ENCODE measurements at places on chromosomes 11 and 22. TPM values are rescaled to one million over a fixed set of nuclear protein-coding genes. Genes with fewer than 3 reads are reported as not detected.

GRCh38 chr22:23408321-23408720 is 171.8 kb downstream of the IGLL1 start:
- DNase-seq, result no peak

GRCh38 chr11:107619926-107620325 is 29.0 kb downstream of the ELMOD1 start:
- DNase-seq, result no peak

GRCh38 chr11:76626921-76627401 is 43.6 kb downstream of the LRRC32 start:
- no peak for DNase-seq

- no peak for DNase-seq
Observed at GRCh38 chr11:37849706-37850105, 1251.7 kb upstream of the RAG2 start.

DNA sequence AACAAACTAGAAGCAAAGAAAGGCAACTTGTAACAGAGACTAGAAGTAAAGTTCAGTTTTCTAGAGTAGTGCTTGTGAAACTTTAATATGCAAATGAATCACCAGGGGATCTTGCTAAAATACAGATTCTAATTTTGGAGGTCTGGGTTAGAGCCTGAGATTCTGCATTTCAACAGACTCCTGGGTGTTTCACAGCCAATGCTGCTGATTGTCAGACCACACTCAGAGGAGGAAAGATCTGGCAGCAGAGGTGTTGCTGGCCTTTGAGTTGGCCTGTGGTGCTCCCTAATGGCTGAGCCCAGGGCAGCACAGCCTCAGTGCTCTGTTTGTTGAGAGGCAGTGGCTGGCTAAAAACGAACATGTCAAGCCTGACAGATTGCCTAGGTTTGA is 5.4 kb downstream of the CRY2 start:
- no peak for DNase-seq

- DNase-seq, result peak; percentile 86
Observed at GRCh38 chr22:18091916-18092526, 14.2 kb downstream of the PEX26 start.

DNA sequence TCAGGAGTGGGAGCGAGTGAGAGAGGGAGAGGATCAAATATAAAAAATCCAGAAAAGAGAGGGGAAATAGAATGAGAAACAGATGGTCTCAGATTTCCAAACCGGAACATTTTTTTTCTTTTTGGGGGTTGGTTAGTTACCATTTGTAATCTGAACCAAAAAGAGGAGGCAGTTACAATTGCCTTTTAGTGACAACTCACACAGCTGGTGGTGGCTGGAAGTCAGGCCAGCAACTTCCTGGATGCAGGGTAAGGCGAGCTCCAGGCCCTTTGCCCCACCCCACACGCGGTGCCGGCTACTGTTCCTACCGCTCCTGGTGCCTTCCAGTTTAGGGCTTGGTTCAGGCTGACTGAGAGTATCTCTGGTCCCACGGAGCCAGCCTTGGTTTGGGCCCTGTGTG is 21.0 kb upstream of the UBASH3B start:
- DNase-seq, result peak; percentile 13

- no peak for DNase-seq
Observed at GRCh38 chr11:33706546-33706945, 5.9 kb upstream of the C11orf91 start.

GRCh38 chr11:44241851-44242250 is 68.1 kb downstream of the ALX4 start:
- no peak for DNase-seq

GRCh38 chr11:123065621-123066020 is 3.7 kb upstream of the HSPA8 start:
- DNase-seq, result no peak

- DNase-seq, result peak; percentile 53
Observed at GRCh38 chr11:66951927-66952337, 6.3 kb downstream of the PC start.

DNA sequence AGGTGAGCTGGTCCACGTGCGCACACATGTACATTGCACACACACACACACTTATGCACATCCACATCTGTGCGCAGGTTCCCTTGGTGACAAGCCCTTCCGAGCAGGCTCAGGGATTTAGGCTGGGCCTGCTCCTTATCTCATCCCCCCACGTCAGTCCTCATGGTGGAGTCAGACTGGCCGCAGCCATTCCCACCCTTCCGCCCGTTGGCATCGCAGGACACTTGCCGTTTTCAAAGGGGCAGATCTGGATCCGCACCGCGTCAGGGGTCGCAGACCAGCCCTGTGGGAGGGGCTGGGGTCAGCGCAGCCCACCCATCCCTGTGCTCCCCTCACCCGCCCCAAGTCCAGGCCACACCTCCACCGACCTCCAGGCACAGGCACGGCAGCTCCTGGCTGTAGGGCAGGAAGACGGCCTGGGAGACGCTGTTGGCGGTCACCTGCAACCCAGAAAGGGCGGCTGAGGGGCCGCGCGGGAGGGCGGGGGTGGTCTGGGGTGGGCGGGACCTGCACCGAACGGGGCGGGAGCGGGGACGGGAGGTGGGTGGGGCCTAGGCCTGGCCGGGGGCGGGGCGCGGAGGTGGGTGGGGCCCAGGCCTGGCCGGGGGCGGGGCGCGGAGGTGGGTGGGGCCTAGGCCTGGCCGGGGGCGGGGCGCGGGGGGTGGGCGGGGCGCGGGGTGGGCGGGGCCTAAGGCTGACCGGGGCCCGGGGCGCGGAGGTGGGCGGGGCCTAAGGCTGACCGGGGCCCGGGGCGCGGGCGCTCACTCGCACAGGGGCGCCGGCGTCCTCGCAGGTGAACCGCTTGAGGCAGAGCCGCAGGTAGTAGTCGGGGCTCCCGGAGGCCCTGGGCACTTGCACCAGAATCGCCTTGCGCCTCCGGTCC is 13.3 kb downstream of the IL17REL start:
- DNase-seq, result peak; percentile 37

- peak; percentile 50 for DNase-seq
Observed at GRCh38 chr11:116693593-116694348, 79.0 kb downstream of the BUD13 start.

- no peak for DNase-seq
Observed at GRCh38 chr11:131916638-131917037, 546.2 kb downstream of the NTM start.

GRCh38 chr11:67439321-67440228 is 2.1 kb upstream of the PTPRCAP start:
- peak; percentile 62 for DNase-seq

- DNase-seq, result no peak
Observed at GRCh38 chr22:44496844-44497217, 1.2 kb downstream of the RTL6 start.

- peak; percentile 43 for DNase-seq
Observed at GRCh38 chr22:17869285-17870096, 95.2 kb upstream of the BID start.

GRCh38 chr11:60785806-60786361 is 751 bp downstream of the MS4A10 start:
- DNase-seq, result no peak

DNA sequence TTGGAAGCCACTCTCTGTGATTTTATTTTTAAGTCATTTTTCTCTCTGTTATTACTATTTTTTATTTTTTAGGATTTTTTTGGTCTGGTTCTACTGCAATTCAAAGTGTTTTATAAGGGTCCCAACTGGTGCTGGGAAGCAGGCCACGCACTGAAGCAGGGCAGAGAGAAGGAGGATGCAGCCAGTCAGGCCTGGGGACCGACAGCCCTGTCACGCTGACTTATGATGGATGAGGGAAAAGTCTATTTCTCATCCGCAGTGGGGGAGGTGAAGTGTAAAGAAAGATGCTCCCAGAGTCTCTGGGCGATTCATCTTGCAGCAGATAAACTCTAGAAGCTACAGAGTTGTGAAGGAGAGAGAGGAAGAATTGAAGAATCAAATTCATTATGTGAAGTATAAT is 191.6 kb downstream of the NTM start:
- DNase-seq, result no peak

- no peak for DNase-seq
Observed at GRCh38 chr22:49786976-49787706, 40.5 kb downstream of the BRD1 start.

- no peak for DNase-seq
Observed at GRCh38 chr11:12842933-12843636, 166.0 kb upstream of the RASSF10 start.

DNA sequence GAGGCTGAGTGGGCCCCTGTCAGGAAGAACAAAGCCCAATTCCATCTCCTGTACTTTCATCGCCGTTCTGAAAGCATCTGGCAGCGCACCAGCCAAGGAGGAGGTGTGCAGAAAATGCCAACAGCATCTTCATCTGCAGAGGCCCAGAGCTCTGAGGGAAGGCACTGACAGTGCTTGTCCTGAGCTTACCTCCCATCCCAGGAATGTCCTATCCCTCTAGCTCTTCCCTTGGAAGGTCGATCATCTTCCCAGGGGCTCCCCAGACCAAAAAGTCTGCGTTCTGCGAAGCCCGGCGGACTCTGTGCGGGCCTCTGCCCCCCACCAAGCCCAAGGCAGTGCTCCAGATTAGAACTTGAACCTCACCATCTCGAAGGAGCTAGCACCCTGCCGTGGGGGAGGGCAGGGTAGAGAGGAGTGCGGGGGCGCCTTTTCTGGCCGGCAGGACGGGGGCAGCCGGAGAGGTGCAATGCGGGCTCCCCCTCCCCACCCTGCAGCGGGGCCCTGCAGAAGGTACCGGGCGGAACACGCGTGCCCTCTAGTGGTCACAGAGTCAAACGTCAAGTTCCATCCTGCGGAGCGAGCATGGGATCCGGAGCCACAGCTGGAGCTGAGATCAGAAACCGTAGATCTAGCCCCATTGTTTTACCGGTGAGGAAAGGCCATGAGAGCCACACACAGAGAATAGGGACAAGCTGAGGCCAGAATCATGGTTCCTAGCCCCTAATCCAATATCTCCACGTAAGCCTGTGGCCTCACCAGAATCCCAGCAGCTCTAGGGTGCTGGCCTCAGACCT is 5.0 kb downstream of the SCN2B start:
- peak; percentile 72 for DNase-seq

GRCh38 chr11:5239046-5239445 is 4.8 kb upstream of the HBD start:
- DNase-seq, result no peak

DNA sequence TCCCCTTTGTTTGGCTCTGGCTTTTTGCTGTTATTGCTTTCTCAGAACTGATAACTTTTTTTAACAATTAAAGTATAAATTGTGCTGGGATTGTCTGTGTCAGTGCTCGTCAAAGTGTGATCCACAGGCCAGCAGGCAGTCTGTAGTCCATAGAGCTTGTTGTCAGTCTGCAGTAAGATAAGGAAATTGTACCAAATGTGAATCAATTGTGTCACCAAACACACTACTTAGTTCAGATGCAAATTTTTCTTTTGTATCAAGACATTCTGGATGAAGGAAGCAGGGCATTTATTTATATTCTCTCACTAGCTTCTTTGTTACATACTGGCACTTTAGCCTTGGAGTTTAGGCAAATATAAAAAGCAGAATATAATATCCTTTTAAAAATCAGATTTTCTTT is 121.0 kb downstream of the WNT11 start:
- no peak for DNase-seq

Gene OR8G1
- under 0.01 TPM for total RNA-seq

Gene TCN1
- total RNA-seq, result not detected

Gene LDLRAD3
- total RNA-seq, result 4.4 TPM

Gene SLCO2B1
- total RNA-seq, result 116 TPM

Gene IL17RA
- 22.4 TPM for total RNA-seq

Gene CATSPERZ
- 20.9 TPM for total RNA-seq

Gene C11orf16
- not detected for total RNA-seq

Gene CTSF
- total RNA-seq, result 23.5 TPM

Gene PATE2
- not detected for total RNA-seq

Gene MRGPRX3
- total RNA-seq, result not detected

Gene CSNK2A3
- 0.64 TPM for total RNA-seq

Gene SLC6A5
- total RNA-seq, result not detected

Gene MFRP
- not detected for total RNA-seq

Gene RASD2
- total RNA-seq, result 11.7 TPM

Gene FIBIN
- total RNA-seq, result 5.5 TPM

Gene KCTD14
- total RNA-seq, result 2.6 TPM

Gene RTCB
- 55.4 TPM for total RNA-seq

Gene APOA4
- not detected for total RNA-seq

Gene OR52I2
- total RNA-seq, result not detected

Gene SYT9
- not detected for total RNA-seq

Gene CLDN5
- total RNA-seq, result 54.9 TPM
